ENCODE measurements at places on chromosomes 1 and 21. TPM values are rescaled to one million over a fixed set of nuclear protein-coding genes. Genes with fewer than 3 reads are reported as not detected.

DNA sequence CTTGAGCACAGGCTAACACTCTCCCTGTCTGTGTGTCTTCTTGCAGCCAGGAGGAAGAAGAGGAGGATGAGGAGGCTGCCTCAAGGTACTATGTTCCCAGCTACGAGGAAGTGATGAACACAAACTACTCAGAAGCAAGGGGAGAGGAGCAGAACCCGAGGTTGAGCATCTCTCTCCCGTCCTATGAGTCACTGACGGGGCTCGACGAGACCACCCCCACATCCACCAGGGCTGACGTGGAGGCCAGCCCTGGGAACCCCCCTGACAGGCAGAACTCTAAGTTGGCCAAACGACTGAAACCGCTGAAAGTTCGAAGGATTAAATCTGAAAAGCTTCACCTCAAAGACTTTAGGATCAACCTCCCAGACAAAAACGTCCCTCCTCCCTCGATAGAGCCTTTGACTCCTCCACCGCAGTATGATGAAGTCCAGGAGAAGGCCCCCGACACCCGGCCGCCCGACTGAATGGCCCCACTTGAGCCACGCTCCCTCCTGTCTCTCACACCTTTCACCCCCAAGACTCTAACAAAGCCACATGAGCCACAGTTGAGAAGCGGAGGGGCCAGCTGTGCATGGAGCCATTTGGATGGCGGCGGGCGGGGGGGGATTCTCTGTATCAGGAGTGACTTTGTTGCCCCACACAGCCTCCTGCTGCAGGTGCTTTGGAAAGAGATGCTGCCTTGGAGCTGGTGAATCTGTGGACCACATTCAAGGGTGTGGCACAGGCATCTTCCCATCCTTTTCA lies 27.6 kb upstream of the FHAD1 start:
- DNase-seq, result no peak

The CHODL gene
- not detected for total RNA-seq

The INSRR gene
- not detected for total RNA-seq

DNA sequence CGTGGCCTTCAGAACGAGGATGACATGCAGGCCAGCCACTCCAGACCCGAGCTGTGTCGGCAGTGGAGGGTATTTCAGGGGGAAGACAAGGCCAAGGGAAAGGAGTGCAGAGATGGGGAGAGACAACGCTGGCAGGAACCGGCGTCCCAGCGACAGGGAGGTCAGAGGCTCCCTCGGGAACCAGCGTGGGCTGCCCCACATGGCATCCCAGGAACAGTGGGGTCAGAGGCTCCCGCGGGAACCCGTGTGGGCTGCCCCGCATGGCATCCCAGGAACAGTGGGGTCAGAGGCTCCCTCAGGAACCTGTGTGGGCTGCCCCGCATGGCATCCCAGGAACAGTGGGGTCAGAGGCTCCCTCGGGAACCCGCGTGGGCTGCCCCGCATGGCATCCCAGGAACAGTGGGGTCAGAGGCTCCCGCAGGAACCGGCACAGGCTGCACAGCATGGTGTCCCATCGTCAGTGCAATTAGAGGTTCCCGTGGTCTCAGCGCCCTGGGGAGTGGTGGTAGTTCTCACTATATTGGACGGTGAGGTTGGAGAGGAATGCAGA lies 43.0 kb downstream of the SLC19A1 start:
- no peak for DNase-seq

GRCh38 chr1:192783791-192784190 lies 25.0 kb upstream of the RGS2 start:
- no peak for DNase-seq

DNA sequence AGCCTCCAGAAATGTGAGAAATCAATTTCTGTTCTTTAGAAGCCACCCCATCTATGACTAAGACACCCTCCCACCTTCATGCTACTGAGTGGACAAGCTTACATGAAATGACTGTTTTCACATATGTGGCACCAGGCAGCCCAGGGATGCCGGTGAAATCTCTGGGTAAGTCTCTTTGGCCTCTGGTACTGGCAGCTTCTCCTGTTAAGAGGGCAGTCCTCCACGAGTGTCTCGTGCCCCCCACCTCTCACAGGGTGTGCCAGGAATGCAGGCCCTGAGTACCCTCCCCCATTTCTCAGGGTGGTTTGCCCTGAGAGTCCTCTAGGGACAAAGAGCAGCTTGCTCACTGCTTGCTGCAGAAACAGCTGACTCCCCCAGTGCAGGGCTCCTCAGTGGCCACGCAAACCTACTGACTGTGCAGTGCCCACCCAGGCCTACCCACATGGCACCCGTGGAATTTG lies 3.2 kb upstream of the PRXL2B start:
- DNase-seq, result no peak

DNA sequence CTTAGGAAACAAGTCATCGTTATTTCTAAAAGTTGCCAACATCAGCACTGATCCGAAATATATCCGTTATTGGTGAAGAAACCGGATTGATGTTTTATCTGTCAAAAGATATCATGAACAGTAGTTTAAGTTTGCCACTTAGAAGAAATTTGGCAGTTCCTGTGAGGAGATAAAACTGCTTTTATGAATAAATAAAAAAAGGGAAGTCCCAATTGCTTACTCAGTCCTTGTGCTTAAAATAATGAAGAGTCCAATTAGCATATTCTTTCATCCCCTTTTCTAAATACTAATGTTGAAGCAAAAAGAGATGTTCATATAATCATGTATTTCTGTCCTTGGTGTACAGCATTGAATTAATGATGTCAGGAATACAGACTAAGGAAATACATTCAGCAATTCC lies 164.6 kb downstream of the NCAM2 start:
- no peak for DNase-seq

The AMY1B gene
- not detected for total RNA-seq

- DNase-seq, result no peak
Measured at GRCh38 chr1:201016943-201017827, 6.3 kb downstream of the KIF21B start.

GRCh38 chr1:19511116-19511515 lies 25.8 kb upstream of the CAPZB start:
- DNase-seq, result no peak

DNA sequence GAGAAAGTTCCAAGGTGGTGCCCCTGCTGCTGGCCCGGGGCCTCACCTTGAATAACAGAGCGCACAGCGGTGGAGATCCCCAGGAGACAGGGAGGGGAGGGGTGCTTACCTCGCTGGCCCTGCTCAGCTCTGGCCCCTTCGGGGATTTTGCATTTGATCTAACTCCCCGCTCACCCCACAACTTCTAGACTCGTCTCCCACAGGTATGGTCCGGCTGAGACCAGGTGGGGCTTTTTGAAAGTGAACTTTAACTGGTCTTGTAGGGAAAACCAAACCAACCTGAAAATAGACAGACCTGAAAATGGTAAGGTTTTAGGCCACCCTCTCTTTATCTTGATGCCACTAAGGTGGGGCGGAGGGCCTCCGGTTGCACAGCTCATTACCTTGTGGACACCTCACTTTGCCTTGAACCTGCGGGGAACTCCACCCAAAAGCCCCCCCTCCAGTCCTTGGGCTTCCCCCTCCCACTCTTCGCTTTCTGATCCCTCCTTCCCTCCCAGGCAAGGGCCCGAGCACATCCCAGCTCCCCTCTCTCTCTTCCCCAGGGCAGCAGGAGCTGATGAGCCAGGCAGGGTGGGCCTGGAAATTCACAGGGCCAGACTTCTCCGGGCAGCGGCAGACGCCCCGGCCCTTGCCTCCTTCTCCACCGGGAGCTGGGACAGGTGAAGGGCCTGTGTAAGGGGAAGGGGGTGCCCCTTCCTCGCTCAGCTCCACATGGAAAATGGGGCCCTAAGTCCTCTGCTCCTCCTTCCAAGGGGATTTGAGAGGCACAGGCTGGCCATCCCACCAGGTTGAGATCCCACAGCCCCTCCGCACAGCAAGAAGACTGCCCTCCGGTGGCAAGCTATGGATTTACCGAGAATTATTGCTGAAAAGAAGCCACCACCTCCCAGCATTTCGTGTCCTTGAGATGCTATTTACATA lies 16.1 kb downstream of the TNFRSF8 start:
- DNase-seq, result peak; percentile 32

The TMEM51 gene
- 47.6 TPM for total RNA-seq

DNA sequence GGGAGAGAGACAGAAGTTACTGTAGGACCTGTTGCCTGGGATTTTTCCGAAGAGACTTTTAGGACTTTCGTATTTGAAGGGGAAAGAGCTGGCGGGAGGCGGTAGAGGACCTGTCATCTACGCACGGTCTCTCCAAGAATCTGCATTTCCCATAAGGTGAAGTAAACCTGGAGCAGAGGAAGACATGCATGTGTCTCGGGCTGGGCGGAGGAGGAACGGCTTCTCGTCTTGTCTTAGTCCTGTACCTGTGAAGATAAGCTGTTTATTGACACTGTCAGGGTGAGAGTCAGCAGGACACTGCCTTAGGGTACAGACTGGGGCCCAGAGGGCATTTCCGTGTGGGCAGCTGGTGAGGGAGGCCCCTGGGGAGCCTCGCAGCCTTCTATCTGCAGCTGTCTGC lies 123.4 kb upstream of the COL6A1 start:
- no peak for DNase-seq

Data from Calu3 (cell line).